Activated CD4-positive, alpha-beta memory T cell treated with anti-CD3 and anti-CD28 coated beads for 36 hours (primary cell): ENCODE measurements at places on chromosomes 2 and 18. TPM values are rescaled to one million over a fixed set of nuclear protein-coding genes. Genes with fewer than 3 reads are reported as not detected.
A peak's percentile ranks its signal among the peaks of the same experiment; 100 is the strongest.

DNA sequence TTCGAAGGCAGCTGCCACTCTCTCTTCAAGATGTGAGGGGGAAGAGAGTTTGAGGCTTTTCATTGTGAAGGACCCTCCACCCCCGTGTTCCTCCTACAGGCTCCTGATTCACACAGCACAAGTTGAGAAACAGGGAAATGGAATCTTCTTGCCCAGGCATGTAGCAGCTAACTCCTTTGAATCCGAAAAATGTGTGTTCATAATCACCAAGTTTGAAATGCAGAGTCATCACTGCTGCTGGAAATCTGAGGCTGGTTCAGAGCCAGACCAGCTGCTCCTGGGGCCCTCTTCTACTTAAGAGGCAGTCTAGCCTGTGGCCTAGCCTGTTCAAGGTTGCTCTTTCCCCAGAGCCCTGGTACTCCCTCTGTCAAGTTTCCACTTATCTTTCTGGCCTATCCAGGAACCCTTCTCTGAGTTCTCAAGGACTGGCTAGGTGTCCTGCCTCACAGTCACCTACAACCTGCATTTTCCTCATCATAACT, 166.4 kb downstream of the TMEM247 start:
- H3K4me1 ChIP-seq: peaks cover 6% of the 10 kb centered on the region
- no peaks in the 10 kb centered on the region for H3K27me3 ChIP-seq
- no peak overlapping the region for H3K4me3 ChIP-seq
- no peak overlapping the region for H3K27ac ChIP-seq
- DNase-seq: no peak
- H3K36me3 ChIP-seq: peaks cover 18% of the 10 kb centered on the region

- peaks cover 4% of the 10 kb centered on the region for H3K36me3 ChIP-seq
- H3K4me1 ChIP-seq: peaks cover 16% of the 10 kb centered on the region
- H3K27ac ChIP-seq: no peak overlapping the region
- H3K4me3 ChIP-seq: no peak overlapping the region
- no peaks in the 10 kb centered on the region for H3K27me3 ChIP-seq
These were observed 30.9 kb upstream of the DNMT3A start for GRCh38 chr2:25372405-25373268.

DNA sequence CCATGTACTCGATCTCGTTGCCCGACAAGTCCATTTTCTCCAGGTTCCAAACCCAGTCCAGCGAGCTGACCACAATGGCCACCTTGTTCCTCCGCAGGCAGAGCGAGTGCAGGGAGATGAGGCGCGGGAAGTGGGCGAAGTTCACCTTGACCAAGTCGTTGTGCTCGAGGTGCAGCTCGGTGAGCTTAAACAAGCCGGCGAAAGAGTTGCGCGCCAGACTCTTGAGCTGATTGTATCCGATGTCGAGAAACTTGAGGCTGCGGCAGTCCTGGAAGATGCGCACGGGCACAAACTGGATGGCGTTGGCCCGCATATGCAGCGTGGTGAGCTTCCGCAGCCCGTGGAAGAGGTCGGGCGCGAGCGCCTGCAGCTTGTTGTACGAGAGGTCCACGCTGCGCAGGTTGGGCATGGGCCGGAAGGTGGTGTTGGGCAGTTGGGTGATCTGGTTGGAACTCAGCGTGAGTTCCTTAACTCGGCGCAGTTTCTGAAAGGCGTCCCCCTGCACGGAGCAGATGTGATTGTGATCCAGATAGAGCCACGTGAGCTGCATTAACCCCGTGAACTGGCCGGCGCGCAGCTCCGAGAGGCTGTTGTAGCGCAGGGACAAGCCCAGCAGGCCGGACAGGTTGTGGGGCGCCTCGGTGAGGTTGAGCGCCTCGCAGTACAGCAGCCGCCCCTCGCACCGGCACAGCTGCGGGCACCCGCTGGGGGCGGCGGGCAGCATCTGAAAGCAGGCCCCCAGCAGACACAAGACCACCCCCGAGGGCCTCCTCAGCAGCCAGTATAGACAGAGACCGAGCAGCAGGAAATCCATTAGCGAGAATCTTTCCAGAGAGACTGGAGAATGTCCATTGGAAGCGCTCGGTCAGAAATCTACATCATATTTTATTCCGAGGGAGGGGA, 1.3 kb downstream of the LRRTM1 start:
- peaks cover 24% of the 10 kb centered on the region for H3K27me3 ChIP-seq
- no peaks in the 10 kb centered on the region for H3K36me3 ChIP-seq
- no peak for DNase-seq
- no peaks in the 10 kb centered on the region for H3K4me1 ChIP-seq

DNA sequence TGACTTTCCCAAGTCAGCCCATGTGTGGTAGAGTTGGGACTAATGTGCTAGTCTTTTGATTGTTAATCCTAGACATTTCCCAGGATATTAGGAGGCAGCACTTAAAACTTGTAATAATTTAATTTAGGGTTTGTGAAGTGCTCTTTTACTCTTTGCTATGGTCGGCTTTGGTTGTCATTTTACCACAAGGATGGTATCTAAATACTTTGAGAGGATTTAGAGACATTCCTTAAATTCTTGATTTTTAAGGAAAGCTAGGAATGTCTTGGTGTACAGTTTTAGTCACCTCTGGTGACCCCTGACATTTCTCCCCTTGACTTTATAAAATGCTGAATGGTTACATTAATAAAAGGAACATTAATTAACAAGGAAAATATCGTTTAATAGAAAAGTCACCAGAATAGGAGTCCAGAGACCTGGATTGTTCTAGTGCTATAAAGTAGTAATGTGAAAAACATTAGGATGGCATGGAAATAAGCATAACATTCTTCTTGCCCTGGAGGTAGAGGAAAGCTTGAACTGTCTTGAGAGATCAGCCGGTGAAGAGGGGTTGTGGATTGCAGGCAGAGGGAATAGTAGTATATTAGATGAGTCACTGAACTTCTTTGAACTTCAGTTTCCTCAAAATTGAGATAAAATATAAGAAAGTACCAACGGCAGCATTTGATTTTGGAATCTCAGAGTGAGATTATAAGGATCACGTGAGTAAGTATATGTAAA, 209.2 kb downstream of the MCFD2 start:
- no peaks in the 10 kb centered on the region for H3K36me3 ChIP-seq
- no peak for DNase-seq
- H3K4me1 ChIP-seq: peaks cover 39% of the 10 kb centered on the region
- no peak overlapping the region for H3K4me3 ChIP-seq

DNA sequence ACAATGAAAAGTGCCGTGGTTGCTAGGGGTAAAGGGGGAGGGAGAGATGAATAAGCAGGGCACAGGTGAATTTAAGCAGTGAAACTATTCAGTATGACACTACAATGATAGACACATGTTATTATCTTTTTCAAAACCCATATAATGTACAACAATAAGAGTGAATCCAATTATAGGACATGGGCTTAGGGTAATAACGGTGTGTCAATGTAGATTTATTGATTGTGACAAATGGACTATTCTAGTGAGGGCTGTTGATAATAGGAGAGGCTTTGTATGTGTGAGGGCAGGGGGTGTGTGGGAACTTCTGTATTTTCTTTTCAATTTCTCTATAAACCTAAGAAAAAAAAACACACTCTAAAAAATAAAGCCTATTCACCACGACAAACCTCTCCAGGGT, 223.8 kb downstream of the RIT2 start:
- H3K27me3 ChIP-seq: no peaks in the 10 kb centered on the region
- DNase-seq: no peak
- no peak overlapping the region for H3K27ac ChIP-seq
- H3K4me3 ChIP-seq: no peak overlapping the region
- H3K36me3 ChIP-seq: no peaks in the 10 kb centered on the region

DNA sequence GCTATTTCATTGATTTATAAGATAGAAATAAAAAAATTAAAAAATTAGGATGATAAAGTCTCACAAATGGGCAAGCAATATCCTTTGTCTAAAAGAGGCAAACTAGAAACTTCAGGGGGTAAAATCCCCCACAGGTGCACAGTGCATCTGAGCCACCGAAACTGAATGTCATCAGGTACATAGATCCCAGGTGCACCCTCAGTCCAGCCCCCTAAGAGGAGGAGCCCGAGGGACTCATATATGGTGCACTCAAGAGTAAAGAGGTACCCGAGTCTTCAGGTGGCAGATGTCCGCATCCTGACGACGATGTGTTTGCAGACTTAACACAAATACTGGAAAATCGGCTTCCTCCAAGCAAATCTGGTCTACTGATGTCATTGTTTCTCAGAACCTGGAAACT, 11.3 kb downstream of the QPCT start:
- no peaks in the 10 kb centered on the region for H3K36me3 ChIP-seq
- H3K27me3 ChIP-seq: peaks cover 45% of the 10 kb centered on the region
- no peaks in the 10 kb centered on the region for H3K4me1 ChIP-seq
- H3K4me3 ChIP-seq: no peak overlapping the region

DNA sequence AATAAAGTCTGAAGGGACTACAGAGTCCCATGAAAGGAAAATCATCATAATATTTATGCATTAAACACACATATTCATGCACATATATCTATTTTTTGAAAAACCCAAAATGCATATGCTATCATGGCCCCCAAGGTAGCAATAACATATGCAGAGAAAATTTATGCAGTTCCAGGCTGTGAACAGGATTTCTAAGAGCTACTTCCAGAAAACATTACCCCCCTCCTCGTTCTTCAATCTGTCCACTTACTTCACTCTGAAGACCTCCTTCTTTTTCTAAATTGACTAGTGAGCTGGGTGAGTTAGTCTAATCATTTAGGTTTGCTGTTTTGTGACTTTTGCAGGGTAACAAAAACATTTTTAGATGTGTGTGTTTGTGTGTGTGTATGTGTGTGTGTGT, 376.4 kb upstream of the ZEB2 start:
- H3K4me3 ChIP-seq: no peak overlapping the region
- no peak overlapping the region for H3K27ac ChIP-seq
- H3K36me3 ChIP-seq: no peaks in the 10 kb centered on the region
- H3K27me3 ChIP-seq: no peaks in the 10 kb centered on the region
- H3K4me1 ChIP-seq: no peaks in the 10 kb centered on the region

- peaks cover 2% of the 10 kb centered on the region for H3K36me3 ChIP-seq
- H3K4me3 ChIP-seq: no peak overlapping the region
- H3K27me3 ChIP-seq: no peaks in the 10 kb centered on the region
These were observed 59.4 kb downstream of the CERS6 start for GRCh38 chr2:168515502-168515901.

GRCh38 chr2:241412144-241412543, 56.1 kb downstream of the FARP2 start:
- H3K27me3 ChIP-seq: no peaks in the 10 kb centered on the region
- H3K4me3 ChIP-seq: no peak overlapping the region
- DNase-seq: no peak
- H3K36me3 ChIP-seq: peaks cover 36% of the 10 kb centered on the region

GRCh38 chr2:39455826-39456225, 18.7 kb upstream of the MAP4K3 start:
- no peak for DNase-seq
- H3K4me3 ChIP-seq: no peak overlapping the region
- peaks cover 18% of the 10 kb centered on the region for H3K36me3 ChIP-seq
- no peaks in the 10 kb centered on the region for H3K4me1 ChIP-seq

DNA sequence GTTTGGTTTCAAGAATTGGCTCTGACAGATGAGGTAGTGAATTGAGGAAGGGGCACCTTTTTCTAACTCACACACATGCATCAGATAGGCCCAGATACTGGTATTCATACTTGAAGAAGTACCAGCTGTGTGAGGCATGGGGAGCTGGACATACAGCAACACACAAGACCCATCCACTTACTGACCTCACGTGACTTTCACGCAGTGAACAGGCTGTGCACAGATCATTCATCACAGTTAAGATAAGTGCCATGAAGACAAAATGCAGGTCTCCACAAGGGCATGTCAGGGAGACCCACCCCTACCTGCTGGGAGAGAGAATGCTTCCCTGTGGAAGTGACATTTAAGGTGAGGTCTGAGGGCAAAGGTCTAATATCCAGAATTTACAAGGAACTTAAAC, 38.6 kb downstream of the SP110 start:
- no peaks in the 10 kb centered on the region for H3K4me1 ChIP-seq
- H3K27me3 ChIP-seq: no peaks in the 10 kb centered on the region
- peaks cover 76% of the 10 kb centered on the region for H3K36me3 ChIP-seq
- DNase-seq: no peak

DNA sequence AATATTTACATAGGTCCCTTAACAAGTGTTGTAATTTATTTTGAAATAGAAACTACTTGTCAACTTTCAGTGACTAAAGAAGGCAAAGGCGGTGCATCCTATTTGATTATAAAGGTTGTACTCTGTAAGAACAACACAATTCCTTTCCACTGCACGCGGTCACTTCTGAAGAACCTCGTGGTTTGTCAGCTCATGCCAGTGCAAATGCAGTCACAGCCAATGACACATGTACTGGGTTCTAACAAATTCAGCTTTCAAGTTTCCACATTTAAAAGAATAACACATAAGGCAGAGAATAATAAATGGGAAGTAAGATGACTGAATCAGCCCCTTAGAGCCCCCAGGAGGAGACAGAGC, 39.7 kb downstream of the CYB5A start:
- peaks cover 25% of the 10 kb centered on the region for H3K4me1 ChIP-seq
- no peak overlapping the region for H3K4me3 ChIP-seq
- H3K27ac ChIP-seq: no peak overlapping the region
- peak; percentile 51 for DNase-seq
- peaks cover 16% of the 10 kb centered on the region for H3K36me3 ChIP-seq

DNA sequence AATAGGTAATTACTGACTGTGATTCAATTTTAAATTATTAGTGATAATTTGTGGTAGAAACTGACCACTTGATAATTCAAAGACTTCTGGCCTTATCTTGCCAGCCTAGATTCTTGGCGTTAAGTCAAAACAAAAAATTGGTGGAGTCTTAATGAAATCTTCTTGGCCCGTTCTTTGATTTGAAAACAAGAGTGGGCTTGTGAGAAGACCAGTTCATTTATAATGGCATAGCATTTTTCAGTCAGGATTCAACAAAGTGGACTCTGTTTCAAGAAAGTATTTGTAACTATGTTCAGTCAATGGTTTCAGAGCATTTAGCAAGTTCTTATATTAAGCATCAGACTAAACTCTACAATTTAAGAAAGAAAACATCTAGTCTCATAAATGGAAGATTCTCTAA, 26.0 kb downstream of the ITGA4 start:
- no peak overlapping the region for H3K27ac ChIP-seq
- H3K27me3 ChIP-seq: no peaks in the 10 kb centered on the region
- peaks cover 5% of the 10 kb centered on the region for H3K4me1 ChIP-seq
- H3K36me3 ChIP-seq: peaks cover 43% of the 10 kb centered on the region

EML4 gene
- 67.4 TPM for total RNA-seq

GALR1 gene
- not detected for total RNA-seq

NOL4 gene
- not detected for total RNA-seq

LHCGR gene
- total RNA-seq: not detected

ANO7 gene
- 2.1 TPM for total RNA-seq

CYP20A1 gene
- 24.4 TPM for total RNA-seq
